NCI-H1092 treated with DMSO at 0.1 percent for 48 hours (cell line): ENCODE measurements at places on chromosomes 4 and X.

GRCh38 chrX:17038277-17038676 lies 91.8 kb downstream of the REPS2 start:
- DNase-seq = no peak

DNA sequence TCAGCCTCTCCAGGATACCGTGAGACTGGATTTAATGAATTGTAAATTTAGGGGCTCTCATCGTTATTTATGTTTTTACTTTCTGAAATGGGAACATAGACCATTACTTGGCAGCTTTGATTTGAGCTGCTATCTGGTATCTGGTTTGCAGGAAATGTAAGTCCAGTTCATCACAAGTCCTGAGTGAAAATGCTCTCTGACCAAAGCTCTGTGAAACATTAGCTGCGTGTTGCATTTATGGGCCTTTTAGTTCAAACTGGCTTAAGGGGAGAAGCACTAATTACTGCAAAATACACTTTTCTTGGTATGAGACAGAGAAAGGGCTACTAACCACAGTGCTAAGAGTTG lies 420 bp downstream of the CC2D2A start:
- no peak for DNase-seq

DNA sequence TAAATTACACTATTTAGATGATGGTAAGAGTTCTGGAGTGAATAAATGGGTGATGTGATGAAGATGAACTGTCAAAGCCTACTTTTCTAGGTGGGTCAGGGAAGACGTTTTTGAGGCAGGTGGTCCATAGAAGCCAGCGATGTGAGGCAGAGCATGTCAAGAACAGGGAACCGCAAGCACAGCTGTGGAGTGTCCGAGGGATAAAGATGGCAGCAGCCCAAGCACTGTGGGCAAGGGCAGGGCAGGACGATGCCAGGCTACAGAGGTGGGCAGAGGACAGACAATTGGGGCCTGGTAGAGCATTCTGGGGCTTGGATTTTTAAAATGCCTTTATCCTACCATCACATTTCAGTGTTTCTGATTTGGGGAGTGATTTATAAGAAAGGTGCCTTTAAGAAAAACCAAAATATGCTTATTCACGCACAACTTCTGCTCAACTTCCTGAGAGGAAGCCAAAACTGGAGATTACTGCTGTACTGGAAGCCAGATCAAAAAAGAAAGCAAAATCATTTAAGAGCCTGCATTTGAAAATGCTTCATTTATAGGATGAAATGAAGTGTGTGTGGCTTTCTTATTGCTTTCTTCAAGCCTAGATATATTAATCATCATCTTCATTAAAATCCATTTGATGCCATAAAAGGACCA lies 119.0 kb upstream of the WDR17 start:
- no peak for DNase-seq

DNA sequence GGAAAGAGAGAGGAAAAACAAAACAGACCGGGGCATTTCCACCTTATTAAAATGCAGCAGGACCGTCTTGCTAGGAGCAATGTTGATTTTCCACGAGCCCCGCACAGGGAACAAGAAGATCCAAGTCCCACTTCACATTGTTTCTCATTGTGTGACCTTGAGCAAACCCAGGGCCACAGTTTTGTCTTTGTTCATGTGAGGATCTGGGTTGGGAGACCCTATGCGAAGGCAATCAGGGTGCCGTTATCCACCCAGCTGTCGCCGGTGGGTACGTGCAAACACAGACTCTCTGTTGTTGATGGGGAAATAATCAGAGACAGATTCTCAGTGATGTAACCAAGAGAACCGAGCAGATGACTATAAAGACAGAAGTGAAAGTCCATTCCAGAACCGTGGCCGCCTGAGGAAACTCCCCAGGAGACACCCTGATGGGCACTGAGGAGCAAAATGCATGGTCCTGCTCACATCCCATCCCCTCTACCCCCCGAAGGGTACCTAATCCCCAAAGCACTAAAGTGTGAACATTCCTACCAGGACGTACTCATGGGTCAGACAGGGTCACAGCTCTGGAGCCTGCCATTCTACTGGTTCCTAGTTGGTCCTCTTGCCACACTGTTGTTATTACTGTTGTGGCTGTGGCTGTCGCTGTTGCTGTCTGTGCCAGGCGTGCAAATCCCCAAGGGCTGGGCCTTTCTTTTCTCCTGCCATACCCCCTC lies 102.7 kb upstream of the RBPJ start:
- DNase-seq = no peak

DNA sequence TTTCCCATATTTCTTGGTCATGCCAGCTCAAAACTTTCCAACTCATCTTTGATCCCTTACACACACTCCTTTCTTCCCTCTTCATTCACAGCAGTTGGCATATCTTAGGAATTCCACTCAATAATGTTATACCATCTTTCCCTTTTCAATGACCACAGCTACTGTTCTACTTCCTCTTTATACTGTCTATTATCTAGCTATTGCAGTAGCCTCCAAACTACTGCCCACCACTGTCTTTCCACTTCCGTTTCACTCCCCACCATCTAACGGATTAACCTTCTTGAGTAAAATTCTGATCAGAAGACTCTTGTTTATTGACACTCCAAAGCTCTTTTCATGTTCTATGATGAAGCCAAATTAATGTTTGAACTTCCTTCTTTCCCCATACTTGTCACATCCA lies 55.8 kb downstream of the ADAMTS3 start:
- no peak for DNase-seq

GRCh38 chrX:109654516-109655109 lies 29.6 kb upstream of the KCNE5 start:
- no peak for DNase-seq

GRCh38 chr4:34731070-34731469 lies 1513.2 kb downstream of the ARAP2 start:
- no peak for DNase-seq

GRCh38 chr4:65791111-65791811 lies 121.0 kb upstream of the EPHA5 start:
- no peak for DNase-seq

DNA sequence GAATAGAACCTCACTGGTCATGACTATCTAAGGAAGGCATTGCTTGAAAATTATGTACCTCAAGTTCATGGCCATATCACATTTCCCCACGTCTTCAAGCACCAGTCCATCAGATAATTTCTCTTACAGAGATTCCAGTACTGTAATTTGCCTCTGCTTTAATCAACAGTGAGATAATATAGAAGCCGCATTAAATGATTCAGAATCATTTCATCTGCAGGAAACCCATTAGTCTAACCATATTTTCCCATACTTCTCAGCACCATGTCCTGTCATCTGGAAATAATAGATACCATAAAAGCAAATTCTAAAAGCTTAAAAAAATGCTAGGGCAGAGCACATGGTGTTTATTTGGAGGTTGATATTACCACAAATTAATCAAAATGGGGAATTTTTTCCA lies 310.3 kb upstream of the SLIT2 start:
- no peak for DNase-seq

GRCh38 chr4:2258091-2259035 lies 3.5 kb downstream of the MXD4 start:
- DNase-seq = no peak

- DNase-seq = no peak
Observed at GRCh38 chr4:123599920-123600810, 203.6 kb downstream of the SPRY1 start.

DNA sequence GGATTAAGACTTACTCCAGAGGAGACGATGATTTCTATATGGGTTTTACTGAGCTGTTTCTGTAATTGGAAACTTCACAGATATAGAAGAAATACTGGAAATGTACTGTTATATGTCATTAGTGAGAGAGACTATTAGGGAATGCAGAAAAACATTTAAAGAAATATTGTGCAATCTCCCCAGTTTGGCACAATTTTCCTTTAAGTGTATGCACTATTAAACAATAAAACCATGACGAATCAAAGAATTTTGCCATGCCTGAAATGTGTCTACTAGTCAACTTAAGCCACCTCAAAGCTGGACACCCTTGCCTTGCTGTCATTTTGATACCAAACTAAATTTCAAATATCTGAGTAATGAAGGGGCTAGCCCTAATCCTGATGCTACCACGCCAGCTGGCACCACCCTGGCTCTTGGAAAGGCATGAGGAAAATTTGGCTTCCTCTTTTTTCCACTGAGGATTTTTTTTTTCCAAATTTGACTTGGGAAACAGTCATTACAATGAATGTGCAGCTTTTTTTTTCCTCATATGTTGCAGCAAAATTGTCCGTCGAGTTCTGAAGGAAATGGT lies 36.1 kb downstream of the MTTP start:
- no peak for DNase-seq

GRCh38 chrX:135484641-135485289 lies 35.7 kb upstream of the INTS6L start:
- peak; percentile 38 for DNase-seq

- no peak for DNase-seq
Observed at GRCh38 chr4:137129441-137129840, 402.9 kb downstream of the PCDH18 start.

DNA sequence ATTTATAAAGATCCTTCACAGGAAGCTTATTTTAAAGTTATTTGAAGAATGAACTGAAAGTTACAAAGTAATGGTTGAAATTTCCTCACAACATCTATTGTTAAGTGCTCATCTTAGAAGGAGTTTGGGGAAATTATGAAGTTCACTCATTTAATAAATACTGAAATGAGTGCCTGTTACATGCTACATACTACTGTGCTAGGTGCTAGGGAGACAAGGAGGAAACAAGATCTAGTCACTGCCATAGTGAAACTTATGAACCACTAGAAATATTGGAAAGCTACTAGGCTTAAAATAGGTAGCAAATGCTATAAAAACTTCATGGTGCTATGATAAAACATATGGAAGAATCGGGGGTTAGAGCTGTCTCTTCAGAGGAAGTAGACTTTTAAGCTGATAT lies 97.1 kb downstream of the JADE1 start:
- DNase-seq = no peak

GRCh38 chr4:32748498-32748897 lies 2028.3 kb downstream of the PCDH7 start:
- no peak for DNase-seq

GRCh38 chr4:139535871-139536234 lies 20.2 kb downstream of the SETD7 start:
- DNase-seq = no peak

- DNase-seq = peak; percentile 48
Observed at GRCh38 chr4:113455061-113455460, 306.5 kb downstream of the CAMK2D start.
